ENCODE measurements at places on chromosomes 1 and 21.

DNA sequence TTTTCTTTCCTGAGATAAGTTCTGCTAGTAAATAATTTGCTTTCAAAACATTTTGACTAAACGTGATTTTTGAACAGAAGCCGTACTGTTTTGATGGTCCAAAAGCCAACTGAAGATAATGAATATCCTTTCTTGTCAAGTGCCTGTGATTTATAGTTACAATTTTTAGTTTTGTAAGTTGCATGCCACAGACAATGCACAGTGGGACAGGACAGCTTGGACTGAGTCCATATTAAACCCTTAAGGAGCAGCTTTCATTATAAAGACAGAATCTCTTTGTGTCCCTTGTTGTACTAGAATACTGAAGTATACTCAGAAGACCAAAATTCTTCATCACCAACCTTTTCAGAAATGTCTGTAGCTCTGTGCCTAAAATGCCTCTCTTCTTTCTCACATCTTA is 92.2 kb downstream of the LTN1 start:
- no peak for DNase-seq

GRCh38 chr1:85290826-85291225 is 14.4 kb upstream of the BCL10 start:
- no peak for DNase-seq

DNA sequence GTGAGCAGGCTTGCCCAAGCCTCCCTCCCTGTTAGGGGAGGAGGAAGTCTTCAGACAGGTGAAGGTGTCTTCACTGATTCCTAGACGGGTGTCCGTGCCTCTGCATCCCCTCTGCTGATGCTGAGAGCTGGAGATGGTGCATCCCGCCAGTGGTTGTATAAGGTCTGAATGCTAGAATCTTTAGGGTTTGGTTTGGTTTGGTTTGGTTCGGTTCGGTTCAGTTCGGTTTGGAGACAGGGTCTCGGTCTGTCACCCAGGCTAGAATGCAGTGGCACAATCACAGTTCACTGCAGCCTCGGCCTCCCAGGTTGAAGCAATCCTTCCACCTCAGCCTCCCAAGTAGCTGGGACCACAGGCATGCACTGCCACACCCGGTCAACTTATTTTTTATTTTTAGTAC is 153.6 kb downstream of the PGBD5 start:
- DNase-seq: no peak

- no peak for DNase-seq
Observed at GRCh38 chr1:65952696-65953095, 160.0 kb downstream of the PDE4B start.

- no peak for DNase-seq
Observed at GRCh38 chr1:86696522-86696921, 7.9 kb upstream of the SH3GLB1 start.

- no peak for DNase-seq
Observed at GRCh38 chr1:203159844-203160243, 15.8 kb downstream of the MYBPH start.

DNA sequence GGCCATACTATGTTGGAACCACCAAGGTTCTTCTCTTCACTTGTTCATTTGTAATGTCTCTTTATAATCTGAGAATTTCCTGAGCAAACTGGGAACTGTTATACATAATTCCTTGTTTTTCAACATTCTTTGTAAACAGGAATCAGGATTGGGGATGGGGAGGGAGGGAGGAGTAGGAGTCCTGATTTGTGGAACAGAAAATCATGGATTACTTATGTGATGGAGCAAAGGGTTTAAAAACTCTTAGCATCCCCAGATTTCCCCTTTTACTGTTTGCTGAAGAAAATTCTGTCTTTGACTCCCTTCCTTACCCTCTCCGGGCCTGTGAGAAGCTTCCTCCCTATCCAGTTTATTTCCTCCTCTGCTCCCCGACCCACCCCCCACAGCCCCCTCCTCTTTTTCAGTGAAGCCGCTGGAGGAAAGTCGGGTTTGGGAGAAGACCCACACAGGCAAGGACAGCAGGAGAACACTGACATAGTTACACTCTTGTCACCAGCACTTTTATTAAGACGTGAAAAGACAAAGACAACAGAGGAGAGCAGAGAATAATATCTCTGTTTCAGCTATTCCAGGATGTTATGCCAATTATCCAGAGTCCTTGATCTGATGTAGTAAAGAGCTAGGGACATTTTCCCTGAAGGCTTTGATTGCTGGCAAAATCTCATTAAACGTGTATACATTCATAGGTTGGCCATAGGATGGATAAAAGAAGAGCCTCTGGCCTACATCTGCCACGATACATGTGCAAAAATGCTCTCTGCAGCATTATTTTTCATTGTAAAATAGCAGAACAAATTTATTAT is 4.6 kb upstream of the NBPF1 start:
- DNase-seq: no peak

DNA sequence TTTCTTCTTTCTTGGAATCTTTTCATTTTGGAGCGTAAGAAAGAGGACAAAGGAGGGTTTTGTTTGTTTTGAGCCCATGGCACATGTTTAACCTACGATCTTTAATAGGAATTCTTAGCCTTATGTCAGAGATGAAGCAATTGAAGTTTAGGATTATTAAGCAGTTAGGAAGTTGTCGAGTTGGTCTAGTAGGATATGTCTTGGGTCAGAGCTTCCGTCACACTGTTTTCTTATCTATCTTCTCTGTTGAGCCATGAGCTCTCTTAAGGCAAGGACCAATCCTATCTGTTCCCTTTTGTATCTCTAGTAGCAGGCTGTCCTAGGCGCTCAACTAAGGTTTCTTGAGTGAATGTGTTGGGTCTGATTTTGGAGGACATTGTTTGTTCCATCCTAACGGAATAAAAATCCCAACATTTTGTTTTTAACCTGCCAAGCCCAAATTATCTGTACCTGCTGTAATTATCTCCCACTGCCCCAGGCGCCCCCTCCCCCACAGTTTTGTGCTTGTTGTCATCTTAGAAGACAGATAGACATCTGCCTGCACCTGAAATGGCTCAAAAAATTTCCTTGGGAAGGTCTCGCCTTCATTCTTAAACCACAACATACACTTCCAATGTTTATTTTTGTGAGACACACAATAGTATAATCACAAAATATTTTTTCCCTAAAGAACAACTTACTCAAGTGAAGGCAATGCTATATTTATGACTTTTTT is 95.3 kb upstream of the GADD45A start:
- no peak for DNase-seq

DNA sequence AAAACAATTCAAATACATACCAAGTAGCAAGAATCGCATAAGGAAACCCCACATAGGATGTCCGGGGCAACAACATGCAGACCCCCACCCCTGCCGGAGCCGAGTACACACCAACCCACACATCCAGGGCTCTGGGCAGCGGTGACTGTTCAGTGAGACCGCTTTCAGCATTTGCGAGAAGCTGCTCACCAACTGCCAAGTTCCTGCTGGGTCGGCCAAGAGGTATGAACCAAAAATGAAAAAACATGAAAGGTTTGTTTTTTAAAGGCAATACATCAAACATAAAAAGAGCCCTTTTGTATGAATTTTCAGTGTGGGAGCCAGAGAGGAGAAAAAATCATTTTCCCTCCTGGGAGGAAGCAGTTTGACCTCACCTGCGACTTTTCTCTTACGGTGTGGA is 92.3 kb downstream of the SIM2 start:
- DNase-seq: no peak

DNA sequence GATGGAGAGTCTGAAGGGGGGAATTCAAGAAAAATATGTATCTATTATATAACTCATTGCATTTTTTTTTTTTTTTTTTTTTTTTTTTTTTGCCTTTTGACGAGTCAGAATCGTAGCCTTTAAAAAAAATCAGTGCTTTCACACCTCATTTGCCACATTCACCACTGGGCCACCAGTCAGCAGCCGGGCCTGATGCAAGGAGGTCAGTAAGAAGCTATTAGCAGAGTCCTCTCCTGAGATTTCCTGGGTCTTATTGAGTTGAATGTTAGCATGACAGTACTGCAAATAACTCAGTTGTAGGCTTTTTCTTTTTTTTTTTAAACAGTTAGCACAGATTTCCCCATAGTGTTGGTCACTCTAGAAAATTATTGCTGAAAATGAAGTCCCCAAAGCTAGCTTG is 139.8 kb downstream of the SPATA17 start:
- DNase-seq: no peak

DNA sequence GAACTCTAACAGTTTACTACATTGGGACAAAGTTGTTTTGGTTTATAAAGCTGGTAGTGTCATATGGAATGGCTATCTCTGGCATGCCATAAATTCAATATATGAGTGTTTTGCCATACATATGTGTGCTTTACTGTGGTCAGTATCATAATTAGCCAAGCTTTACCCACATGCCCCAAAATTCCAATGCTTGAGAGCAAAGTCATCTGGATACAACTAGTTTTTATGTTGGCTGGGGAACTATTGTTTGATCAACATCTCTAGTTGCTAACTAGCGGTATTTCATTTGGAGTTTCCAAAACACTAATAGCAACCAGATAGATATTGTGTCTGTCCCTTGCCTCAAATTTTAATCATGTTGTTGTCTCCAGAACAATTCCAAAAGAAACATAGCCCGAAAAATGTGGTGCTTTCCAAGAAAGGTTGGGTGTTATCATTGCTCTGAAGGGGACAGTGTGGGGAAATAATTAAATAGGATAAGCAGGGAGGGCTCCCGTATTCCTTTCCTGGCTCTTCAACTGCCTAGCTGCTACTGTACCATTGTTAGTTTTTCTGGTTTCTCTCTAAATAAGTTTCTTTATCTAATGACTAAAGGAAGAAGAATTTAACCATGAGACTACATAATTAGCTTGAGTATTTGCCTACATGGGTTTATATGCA is 136.1 kb downstream of the TGFB2 start:
- DNase-seq: no peak

GRCh38 chr1:211068976-211069375 is 65.0 kb downstream of the KCNH1 start:
- DNase-seq: no peak

GRCh38 chr1:18768086-18768485 is 91.4 kb downstream of the TAS1R2 start:
- no peak for DNase-seq

DNA sequence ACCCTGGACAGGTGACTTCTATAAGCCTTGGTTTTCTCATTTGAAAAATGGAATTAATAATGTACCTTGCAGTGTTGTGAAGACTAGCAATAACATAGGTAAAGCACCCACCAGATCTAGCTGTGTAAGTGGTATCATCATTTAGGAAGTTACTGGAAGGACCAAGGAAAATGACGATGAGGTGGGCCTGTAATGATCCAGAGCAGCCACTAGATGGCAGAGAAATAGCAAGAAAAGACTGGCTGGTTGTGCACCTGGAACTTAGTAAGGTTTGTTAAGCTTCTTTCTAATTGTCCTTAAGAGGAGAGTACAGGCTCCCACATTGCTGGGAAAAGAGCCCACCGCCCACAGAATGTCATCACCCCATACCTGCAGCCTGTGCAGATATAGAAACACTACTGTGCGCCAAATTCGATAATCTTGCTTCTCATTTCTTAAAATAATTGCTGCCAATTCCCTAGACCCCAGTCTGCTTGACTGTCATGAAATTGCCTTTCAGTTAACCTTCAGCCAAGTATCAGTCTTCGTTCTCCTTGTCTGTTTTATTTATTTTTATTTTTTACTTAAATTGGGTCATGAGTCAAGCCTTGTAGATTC is 37.2 kb downstream of the WNT4 start:
- peak; percentile 67 for DNase-seq

GRCh38 chr1:198948895-198949659 is 310.2 kb downstream of the PTPRC start:
- DNase-seq: no peak

DNA sequence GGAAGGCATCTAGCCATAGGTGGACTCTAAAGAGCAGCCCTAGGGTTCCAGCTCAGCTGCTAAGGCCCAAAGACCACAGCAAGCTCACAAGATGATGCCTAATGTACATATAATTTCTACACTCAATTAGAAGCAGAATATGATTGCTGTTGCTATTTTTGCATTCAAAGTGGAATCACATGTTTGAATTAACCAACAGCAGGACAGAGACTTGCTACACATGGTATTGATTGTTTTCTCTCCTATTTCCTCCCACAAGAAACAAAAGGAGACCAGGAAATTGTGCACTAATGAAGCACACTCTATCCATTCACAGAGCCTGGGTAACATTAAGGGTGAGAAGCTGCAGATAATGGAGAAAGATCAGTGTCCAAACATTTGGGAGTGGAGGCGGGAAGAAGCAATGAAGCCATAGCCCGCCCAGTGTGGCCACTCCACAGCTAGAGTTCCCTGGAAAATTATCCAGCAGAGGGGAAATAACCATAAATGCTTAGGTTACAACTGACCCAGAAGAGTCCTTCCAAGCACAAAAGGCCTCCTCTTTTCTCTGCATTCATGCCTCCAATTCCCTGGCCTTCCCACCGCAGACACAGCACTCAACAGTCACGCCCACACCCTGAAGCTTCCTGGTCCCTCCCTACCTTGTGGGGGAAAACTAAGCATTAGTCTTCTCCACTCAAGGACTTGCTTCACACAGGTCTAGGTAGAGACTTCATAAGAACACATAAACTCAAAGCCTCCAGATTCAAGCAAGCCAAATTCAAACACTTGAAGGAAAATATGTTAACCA is 7.5 kb downstream of the CNN3 start:
- DNase-seq: no peak

- no peak for DNase-seq
Observed at GRCh38 chr1:19255288-19255687, 3.7 kb downstream of the MRTO4 start.

DNA sequence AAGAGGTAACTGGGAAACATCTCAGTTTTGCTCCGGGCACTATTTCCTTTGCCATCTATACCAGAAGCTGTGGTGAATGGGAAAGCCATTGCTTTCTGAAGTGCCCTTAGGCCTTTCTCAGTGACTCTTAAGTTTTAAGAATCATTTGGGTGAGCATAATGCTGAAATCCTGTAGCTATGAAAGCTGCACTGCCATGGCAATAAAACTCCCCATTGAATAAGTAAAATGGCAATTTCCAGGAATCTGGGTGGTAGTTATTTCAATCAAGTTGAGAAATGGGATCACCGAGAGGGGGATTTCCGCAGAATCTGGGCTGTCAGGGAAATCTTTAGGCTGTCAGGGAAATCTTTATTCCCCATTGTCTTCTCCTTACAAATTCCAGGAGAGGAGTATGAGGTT is 26.8 kb upstream of the MACF1 start:
- DNase-seq: no peak

- no peak for DNase-seq
Observed at GRCh38 chr21:28025111-28025510, 967.6 kb downstream of the LTN1 start.

DNA sequence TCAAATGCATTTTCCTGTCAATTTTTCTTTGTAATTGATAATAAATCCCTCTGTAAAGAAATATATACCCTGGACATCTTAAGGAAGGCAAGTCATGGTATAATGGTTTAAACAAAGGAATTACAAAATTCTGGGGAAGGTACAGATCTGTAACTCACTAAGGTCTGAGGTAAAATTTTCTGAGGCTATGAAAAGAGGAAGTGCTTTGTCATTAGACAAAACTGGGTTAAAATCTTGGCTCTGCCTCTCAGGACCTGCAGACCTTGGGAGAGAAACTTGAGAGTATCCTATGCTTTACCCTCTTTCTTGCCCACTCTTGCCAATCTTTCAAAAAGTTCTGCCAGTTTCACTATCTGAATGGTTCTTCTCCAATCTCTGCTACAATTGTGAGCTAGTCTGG is 26.8 kb upstream of the BEND5 start:
- no peak for DNase-seq

Data from hematopoietic multipotent progenitor cell treated with erythropoietin and hydrocortisone succinate and interleukin-3 and kit ligand, for 15 days (in vitro differentiated cells).